ENCODE measurements at places on chromosomes 5 and 9. TPM values are rescaled to one million over a fixed set of nuclear protein-coding genes. Genes with fewer than 3 reads are reported as not detected.

- DNase-seq, result no peak
Measured at GRCh38 chr5:93675460-93676450, 65.6 kb downstream of the POU5F2 start.

Gene GPX8
- total RNA-seq, result 4.4 TPM

- DNase-seq, result no peak
Measured at GRCh38 chr5:65100911-65101631, 332.3 kb downstream of the CWC27 start.

GRCh38 chr9:121196389-121196788 lies 5.3 kb downstream of the RAB14 start:
- DNase-seq, result no peak

Gene NR5A1
- under 0.01 TPM for total RNA-seq

Gene STKLD1
- 1.6 TPM for total RNA-seq

Gene ALDOB
- 0.16 TPM for total RNA-seq

DNA sequence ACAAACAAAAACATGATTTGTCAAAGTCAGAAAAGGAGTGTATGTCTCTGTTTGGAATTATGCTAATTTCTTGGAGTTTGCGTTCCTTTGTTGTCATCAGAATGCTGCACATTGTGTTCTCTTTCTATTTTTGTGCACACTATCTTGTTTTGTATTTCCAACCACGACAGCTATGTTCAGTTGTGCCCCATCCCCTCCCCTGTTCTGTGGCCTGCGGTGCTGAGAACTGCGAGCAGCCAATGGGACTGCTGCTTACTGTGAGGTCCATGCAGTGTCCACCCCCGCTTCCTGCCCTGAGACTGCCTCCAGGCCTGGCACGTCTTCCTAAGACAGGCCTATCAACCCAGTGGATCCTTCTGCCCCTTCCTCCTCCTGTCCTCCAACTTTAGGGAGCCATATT lies 76.8 kb downstream of the PALM2AKAP2 start:
- peak; percentile 78 for DNase-seq

- DNase-seq, result no peak
Measured at GRCh38 chr5:78360674-78360923, 182 bp downstream of the SCAMP1 start.

DNA sequence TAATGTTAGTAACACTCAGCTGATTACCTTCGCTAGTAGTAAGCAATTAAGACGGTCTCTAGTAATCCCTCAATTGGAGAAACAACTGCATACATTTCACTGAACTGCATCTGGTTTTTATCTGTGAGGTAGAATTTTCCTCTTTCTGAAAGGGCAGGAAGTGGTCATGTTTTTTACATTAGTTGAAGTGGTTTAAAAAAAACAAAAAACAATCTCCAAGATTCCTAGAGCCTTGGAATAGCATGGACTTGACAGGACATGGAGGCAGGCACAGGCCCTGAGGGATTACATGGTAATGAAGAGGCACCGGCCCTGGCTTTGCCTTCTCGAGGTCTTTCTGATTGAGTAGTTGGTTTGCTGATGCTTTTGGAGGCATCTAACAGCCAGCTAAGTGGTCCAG lies 25.8 kb downstream of the THBS4 start:
- DNase-seq, result no peak

GRCh38 chr5:132821791-132822190 lies 8.7 kb downstream of the SHROOM1 start:
- DNase-seq, result no peak

Data from occipital lobe (tissue), 3 donors.